GOT3 (cell line): ENCODE measurements at places on chromosomes 11 and 22.

- no peak for DNase-seq
Observed at GRCh38 chr11:129846508-129847335, 31.1 kb downstream of the TMEM45B start.

GRCh38 chr11:114447444-114447843, 8.2 kb downstream of the REXO2 start:
- no peak for DNase-seq

DNA sequence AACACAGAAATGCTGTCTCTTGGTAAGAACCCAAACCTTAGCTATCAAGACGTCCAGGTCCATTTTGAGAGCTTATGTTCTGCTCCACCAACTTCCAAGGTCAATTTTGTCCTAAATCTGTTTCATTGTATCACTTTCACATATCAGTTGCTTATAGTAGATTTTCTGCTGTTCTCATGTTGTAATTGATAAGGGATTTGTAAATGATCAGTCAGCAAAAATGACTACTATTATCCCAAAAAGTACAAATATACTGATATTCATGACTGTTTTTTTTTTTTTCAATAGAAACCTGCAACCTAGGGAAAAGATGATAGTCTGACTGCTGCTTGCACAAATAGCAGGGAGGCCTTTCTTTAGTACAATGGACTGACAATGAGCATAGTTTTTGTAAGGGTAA, 128.1 kb downstream of the ARHGAP20 start:
- no peak for DNase-seq

GRCh38 chr11:47617417-47617809, 23.2 kb upstream of the C1QTNF4 start:
- DNase-seq: no peak

GRCh38 chr11:59289356-59290181, 69.1 kb upstream of the OR5AN1 start:
- DNase-seq: no peak

GRCh38 chr11:73333640-73334383, 25.7 kb downstream of the ARHGEF17 start:
- DNase-seq: no peak

DNA sequence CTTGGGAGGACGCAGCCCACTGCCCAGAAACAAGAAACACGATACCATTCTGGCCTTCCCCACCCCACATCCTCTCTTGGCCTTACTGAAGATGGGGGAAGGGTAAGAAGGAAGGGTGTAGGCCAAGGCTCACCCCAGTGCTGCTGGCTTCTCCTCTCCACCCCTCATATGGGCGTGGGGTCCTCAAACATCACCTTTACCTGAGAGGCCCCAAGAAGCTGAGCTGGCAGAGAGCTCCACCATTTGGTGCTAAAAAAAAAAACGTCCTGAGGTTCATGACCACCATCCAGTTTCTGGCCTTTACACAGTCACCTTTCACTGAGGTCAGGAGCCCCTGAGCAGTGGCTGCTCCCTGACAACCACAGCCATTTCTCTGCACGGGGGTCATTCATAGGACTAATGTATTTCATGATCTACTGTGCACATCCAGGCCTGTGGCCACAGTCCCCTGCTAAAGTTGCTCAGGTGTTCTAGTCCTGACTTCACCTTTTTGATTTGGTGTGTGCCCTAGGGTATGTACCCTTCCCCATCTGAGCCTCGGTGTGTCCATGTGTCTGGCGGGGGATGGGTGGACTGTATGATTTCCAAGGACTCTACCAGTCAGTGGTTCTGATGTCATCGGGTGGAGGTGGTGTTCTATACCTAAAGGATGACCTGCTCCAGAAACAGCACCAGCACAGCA, 15.1 kb downstream of the RHOG start:
- no peak for DNase-seq

DNA sequence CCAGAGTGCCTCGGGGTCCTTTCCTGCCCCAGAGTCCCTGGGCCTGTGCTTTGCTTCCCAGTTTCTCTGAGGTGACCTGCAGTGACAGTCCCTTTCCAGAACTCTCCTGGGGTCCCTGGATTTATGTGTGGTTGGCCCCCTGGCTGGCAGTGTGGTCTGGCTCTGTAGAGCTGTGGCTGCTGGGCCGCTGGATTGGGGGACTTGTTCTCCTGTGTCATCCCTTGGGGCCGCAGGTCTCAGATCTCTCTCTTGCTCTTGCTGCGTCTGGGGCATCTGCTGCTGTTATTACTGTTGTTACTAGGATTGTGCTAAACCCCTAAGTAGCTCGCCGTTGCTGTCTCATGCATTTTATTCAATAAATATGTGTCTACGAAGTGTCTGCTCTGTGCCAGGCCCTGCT, 31.9 kb downstream of the FAM83F start:
- no peak for DNase-seq

- no peak for DNase-seq
Observed at GRCh38 chr11:110493346-110493745, 63.6 kb downstream of the FDX1 start.

GRCh38 chr22:43399338-43399979, 12.4 kb upstream of the MPPED1 start:
- no peak for DNase-seq

GRCh38 chr11:126510621-126511370, 155.3 kb downstream of the ST3GAL4 start:
- DNase-seq: no peak

DNA sequence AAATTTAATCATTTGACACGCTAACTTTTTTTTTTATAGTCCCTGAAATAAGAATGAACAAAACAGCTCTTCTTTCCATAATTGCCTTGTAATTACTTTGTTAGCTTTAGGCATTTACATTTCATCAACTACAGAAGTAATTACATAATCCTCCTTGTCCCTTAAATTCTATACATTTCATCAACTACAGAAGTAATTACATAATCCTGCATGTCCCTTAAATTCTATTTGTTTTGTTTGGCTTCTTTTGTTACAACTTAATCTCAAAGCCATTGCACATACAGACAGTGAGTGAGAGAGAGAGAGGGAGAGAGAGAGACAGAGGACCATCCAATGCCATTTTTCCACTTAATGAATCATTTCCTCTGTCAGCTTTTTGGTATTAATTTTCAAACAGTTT, 873.2 kb downstream of the METTL15 start:
- no peak for DNase-seq

GRCh38 chr22:18997306-18997924, 61.3 kb upstream of the PRODH start:
- DNase-seq: no peak
